Left cardiac atrium (tissue), 4 donors: ENCODE measurements at places on chromosomes 2 and 18. TPM values are rescaled to one million over a fixed set of nuclear protein-coding genes. Genes with fewer than 3 reads are reported as not detected.
A peak's percentile ranks its signal among the peaks of the same experiment; 100 is the strongest.

The REG3A gene
- total RNA-seq: not detected

The INPP5D gene
- 9.3 TPM for total RNA-seq

The EMX1 gene
- total RNA-seq: not detected

DNA sequence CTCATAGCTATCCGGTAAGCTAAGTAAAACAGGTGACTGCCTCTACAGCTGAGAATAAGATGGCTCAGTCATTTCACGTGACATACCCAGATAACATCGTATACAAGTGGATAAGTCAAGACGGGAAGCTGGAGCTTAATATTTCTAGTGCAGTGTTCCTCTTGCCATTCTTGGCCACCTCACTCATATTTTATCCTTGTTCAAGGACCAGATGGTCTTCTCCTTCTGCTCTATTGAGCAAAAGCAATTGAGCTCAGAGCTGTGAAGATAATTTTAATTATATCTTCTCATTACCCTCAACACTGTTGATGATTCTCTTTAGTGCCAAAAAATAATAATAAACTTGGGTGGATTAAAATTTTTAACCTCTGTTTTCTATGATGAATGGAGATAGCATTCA lies 201.1 kb downstream of the DCC start:
- DNase-seq: no peak

DNA sequence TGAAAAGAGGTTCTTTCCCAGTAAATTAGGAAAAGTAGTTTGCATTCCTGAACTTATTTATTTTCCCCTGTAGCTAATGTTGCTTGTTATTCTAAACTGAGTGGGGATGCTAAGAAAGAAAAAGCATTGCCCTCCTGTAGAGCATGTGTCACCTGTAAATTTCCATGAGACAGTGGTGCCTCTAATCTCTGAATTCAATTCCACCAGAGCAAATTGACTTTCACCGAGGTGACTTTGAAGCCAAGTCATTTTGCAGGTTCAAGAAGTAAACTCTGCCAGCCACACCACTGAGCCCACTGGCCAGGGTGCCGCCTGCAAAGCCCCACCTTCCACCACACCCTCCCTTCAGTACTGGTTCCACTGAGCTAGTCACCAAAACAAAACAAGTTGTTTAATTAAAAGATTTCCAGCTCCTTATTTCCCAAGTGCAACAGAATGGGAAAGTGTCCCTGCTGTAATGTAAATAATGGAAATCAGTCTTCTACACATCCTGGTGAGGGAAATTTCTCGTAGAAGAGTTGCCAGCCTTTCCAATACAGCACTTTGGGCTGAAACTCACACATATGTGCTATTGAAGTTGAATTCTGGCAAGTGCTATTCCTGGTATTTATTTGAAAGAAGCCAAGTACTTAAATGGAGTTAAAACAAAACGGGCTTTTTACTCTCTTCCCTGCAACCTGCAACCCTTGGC lies 254.8 kb downstream of the RNF152 start:
- no peak for DNase-seq

- DNase-seq: peak; percentile 14
Observed at GRCh38 chr2:232480201-232481190, 7.1 kb downstream of the ECEL1 start.

DNA sequence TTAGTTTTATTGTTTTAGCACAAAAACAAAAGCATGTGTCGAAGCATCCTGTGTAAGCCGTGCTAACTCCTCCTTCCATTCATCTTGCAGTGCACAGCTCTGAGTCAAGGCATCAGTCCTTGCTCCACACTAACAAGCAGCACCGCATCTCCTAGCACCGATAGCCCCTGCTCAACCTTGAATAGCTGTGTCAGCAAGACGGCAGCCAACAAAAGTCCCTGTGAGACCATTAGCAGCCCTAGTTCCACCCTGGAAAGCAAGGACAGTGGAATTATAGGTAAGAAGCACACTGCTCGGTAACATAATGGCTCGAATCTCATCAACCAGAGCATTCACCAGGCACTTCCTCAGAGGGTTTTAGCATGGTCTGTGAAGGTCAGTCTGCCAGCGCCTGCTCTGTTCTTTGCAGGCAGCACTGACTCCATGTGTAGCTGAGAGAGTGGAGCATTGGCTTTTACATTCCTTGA lies 136.2 kb downstream of the WDSUB1 start:
- no peak for DNase-seq

GRCh38 chr2:140593132-140593531 lies 1537.7 kb downstream of the LRP1B start:
- DNase-seq: no peak

DNA sequence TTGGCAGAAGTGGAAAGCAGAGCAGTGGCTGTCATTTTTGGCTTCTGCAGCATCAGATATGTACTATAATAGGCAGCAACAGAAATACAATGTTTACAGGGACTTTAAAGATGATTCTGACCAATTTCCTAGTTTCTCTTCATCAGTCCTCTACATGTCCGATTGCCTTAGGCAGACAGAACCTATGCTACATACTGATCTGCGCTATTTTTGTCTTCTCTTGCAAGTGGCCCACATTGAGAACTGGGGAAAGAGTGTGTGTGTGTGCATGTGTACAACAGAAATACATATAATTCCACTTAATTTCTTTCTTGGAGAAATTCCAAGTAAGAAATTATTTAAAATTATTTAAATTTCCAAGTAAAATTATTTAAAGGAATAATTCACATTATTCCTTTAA lies 77.1 kb upstream of the CHRNA1 start:
- DNase-seq: no peak
